ENCODE measurements at places on chromosomes 6 and 20.
A peak's percentile ranks its signal among the peaks of the same experiment; 100 is the strongest.

DNA sequence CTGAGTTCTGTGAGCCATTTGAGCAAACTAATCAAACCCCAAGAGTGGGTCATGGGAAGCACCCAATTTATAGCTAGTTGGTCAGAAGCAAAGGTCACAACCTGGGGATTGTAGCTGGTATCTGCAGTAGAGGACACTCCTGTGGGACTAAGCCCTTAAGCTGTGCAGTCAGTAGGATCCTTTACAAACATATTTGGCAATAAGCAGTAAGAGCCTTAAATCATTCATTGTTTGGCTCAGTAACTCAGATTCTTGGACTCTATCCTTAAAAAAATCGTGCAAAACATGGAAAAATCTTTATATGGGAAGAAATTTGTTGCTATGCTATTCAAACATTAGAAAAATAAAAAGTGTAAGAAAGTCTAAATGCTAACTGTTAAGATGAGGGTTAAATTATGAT, 29.9 kb downstream of the FRK start:
- no peak for DNase-seq

- DNase-seq: no peak
These were observed 83.3 kb downstream of the SYCP2 start for GRCh38 chr20:59850018-59850641.

- DNase-seq: no peak
These were observed 6.1 kb upstream of the AFG1L start for GRCh38 chr6:108288742-108289141.

DNA sequence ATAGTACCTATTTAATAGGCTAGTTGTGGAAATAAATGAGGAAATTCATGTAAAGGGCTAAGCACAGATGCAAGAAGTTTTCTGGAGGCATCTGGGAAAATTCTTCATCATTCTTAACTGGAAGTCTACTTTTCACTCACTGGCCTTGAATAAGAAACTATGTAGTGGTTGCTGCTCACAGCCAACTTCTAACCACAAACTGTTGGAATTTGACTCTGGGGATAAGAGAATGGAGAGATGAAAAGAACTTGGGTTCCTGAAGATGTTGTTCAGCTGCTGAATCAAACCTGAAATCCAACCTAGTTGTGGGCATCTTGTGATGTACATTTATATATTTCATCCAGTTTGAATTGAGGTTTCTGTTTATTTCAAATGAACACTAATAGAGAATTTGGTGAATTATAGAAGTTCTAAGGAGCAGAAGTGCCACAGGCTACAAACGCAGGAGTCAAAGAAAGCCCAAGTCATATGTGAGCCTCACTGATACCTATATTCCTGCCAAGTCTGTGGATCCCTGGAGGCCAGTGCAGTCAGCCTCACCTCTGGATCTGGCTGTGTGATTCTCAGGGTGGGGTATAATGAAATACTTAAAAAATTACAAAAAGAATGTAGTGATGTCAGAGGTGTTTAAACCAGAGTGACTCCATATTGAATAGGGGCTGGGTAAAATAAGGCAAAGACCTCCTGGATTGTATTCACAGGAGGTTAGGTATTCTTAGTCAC, 18.7 kb upstream of the MEI4 start:
- DNase-seq: no peak

GRCh38 chr6:168884646-168885086, 369.0 kb downstream of the THBS2 start:
- peak; percentile 92 for DNase-seq
